ENCODE measurements at places on chromosomes 1 and 21.

DNA sequence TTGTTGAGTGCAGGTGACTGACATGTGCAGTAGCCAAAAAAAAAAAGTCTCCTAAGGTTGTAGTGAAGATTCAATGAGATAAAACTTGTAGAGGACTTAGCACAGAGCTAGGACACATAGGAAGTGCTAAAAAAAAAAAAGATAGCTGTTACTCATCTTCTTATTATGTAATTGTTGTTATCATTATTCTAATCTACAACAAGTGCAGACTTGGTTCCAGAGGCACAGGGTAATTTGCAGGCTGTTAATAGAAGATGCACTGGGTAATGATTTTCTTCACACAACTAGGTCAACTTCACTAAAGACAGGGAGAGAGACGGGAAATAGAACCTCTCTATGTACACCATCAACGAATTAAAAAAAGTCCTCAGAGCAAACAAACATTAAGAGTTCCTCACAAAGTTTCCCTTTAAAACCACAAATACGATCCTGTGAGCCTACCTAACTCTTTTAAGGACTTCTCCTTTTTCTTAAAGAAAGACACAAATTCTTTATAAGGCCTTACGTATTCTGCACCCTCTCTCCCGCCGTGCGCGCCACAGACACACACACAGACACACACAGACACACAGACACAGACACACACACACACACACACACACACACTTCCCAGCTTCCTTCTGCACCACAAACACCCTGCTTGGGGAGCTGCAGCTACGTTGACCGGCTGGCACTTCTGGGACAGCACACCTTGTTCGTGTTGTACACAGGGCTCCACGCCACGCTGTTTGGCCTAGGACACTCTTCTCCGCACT lies 49.8 kb upstream of the GADD45A start:
- DNase-seq: no peak

- peak; percentile 80 for DNase-seq
Observed at GRCh38 chr1:114108751-114109255, 44.9 kb downstream of the SYT6 start.

DNA sequence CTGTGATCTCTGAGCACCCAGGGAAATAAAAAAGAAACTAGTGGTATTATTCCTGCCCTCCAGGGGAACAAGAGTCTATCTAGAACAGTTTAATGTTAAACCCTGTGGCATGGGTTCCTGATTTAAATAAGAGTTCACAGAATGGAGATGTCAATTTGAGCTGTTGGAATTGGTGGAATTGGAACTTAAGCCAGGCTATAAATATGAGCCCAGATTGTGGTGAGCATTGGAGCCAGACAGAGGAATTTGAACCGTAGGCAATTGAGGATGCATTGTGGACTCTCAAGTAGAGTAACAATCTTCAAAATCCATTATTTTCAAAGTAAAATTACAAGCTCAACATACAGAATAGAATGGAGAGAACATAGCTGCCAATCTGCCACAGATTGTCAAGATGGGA lies 98.2 kb downstream of the NEK7 start:
- no peak for DNase-seq

DNA sequence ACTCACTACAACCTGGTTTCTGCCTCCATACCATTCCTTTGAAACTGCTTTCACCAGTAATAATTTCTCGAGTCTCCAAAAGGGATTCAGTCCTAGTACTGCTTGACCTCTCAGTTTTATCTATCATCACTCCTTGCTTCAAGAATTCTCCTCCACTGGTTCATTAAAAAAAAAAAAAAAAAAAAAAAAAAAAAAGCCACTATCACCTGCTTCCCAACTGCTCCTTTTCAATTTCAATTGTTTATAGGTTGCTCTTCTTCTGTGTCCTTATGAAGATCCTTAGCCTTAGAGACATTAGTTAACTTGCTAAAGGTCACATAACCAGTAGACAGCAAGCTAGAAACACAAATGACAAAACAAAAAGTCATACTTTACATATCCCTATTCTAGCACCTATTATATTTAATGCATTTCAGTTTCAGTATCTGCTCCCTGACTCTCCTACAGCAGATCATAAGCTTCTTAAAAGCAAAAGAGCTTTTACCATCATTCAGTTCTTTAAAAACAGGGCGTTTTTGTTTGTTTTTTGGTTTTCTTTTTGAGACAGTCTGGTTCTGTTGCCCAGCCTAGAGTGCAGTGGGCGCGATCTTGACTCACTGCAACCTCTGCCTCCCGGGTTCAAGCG lies 7.1 kb downstream of the NRDC start:
- DNase-seq: peak; percentile 22

DNA sequence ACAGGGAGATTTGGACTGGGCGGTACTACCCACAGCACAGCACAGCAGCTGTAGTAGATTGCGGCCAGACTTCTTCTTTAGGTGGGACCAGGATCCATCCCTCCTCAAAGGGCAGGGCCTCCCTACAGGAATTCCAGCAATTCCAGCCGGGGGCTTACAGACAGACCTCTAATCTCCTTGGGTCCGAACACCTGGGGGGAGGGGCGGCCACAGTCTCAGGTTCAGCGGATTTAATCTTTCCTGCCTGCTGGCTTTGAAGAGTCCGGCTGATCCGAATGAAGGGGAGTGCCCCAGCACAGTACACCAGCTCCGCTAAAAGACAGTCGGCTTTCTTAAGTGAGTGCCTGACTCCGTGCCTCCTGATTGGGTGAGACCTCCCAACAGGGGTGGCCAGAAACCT lies 1708.5 kb downstream of the BRINP3 start:
- no peak for DNase-seq

DNA sequence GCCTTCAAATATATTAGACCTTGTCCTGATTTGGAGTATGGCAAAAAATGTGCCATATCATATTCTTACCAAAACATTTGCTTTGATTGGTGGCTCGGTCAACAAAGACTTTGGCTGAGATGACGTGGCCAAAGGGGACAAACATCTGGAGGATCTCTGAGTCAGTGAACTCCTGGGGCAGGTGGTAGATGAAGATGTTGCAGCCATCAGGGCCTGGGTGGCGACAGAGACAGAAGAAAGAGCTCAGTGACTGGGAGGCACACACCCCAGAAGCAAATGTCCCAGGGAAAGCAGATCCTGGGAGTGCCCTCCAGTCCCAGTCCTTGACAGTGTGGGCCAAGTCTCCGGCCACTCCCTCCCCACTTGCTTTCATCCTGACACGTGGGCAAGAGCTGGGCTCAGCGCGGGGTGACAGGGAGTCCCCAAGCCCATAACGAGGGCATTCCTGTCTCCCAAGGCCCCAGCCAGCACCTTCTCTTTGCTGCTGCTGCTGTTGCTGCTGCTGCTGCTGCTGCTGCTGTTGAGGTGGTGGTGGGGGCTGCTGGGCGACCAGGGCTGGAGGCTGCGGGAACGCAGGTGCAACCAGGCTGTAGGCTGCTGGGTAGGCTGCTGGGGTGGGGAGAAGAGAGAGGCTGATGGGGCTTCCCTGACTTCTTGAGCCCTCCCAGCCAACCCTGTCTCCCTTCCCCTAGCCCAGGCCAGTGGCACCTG lies 10.7 kb downstream of the CELF3 start:
- DNase-seq: peak; percentile 38

- DNase-seq: no peak
Observed at GRCh38 chr1:245337829-245338484, 183.2 kb downstream of the KIF26B start.

GRCh38 chr1:36609241-36610027 lies 126.7 kb upstream of the CSF3R start:
- DNase-seq: peak; percentile 62

DNA sequence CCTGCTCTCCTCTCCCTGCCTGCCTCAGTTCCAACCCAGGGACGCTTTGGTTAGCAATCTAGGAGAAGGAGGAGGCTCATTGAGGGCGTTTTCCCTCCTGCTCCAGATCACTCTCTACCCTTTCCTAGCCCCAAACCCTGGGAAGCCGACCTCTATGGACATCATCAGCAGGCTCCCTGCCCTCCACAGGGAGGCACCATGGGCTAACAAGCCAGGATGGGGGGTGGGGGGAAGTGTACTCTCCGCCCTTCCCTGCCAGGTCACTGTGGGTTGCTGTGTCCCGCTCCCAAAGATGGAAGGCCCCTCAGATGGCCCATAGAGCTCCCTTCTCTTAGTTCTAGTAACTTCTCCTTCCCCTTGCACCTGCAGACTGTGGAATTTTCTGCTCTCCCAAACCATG lies 35.7 kb downstream of the KCND3 start:
- DNase-seq: no peak

- no peak for DNase-seq
Observed at GRCh38 chr1:44515416-44515815, 110.4 kb downstream of the RNF220 start.

- DNase-seq: peak; percentile 90
Observed at GRCh38 chr1:15231714-15232201, 15.3 kb upstream of the FHAD1 start.

GRCh38 chr1:226912587-226913176 lies 27.4 kb upstream of the COQ8A start:
- DNase-seq: peak; percentile 75

DNA sequence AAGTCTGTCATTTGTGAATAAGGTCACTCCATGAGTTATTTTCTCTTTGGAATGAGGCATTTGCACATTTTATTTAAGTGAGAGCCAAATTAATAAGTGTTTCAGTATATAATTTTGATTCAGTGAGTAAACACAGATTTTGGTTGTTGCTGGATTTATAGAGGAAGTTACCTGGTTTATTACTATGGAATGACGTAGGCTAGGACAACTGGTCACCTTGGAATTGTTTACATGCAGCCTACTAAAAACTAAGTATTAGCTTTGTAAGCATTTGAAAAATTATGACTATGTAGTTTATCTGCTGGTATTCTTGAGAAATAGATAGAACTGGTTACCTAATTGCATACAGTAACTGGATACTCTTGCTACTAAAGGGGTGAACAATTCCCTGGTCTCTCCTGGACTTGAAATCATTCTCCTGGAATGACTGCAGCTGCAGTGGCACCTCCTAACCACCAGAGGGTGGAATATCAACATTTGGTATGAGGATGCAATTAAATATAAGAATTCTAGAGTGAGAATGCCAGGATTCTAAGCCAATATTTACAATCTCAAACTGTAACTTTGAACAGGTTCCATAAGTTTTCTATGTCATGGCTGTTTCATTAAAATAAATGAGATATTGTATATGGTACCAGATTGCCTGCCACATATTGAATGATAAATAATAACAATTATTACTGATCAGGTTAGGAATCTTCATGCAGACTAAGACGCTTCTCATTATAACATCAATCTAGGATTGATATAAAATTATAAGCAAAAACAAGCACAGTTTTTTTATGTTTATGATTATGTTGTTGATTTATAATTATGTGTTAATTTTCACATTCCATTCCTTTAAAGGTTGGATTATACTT lies 3.5 kb upstream of the KRTAP27-1 start:
- peak; percentile 29 for DNase-seq

- peak; percentile 44 for DNase-seq
Observed at GRCh38 chr1:77948841-77949424, 29.9 kb downstream of the FUBP1 start.

- no peak for DNase-seq
Observed at GRCh38 chr1:88612292-88612691, 71.8 kb upstream of the PKN2 start.

DNA sequence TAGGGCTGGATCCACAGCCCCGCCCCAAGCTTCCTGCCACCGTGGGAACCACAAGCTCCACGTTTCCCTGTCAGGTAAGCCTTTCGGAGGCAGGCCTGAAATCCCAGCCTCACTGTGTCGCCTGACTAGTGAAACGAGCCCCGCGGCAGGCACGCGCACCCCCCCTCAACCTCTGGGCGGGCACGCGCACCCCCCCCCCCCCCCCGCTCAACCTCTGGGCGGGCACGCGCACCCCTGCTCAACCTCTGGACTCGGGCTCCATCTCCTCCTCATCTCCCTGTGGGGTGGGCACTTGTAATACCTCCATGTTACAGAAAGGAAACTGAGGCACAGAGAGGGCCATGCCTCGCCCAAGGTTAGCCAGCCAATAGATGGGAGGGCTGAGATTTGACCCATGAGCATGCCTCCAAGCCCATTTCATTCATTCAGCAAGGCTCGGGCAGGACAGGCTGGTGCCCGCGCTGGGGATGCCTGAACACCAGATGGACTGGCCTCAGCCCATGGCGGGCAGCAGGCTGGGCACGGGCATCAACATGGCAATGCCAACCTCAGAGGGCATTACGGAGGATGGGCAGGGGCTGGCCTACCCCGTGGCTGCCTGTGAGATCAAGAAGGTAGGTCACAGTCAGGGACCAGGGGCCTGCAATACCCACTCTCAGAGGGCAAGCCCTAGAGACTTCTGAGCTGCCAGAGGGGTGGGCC lies 4.7 kb downstream of the CFAP410 start:
- no peak for DNase-seq

DNA sequence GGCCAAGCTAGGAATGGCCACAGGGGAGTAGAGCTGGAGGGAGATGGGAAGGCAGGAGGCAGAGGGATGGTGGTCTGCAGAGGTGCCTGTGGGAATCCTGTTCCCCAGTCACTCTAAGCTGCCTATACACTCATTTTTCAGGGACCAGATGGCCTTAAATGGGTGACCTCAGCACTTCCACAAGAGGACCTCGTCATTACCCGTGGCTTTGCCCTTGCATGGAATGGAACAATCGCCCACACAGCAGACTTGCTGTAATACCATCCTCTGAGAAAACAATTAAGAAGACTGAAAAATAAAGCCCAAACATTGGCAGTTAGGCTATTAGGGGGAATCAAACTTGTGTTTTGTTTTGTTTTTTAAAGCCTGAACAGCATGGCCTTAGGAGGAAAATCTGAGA lies 12.9 kb upstream of the TNN start:
- DNase-seq: no peak

DNA sequence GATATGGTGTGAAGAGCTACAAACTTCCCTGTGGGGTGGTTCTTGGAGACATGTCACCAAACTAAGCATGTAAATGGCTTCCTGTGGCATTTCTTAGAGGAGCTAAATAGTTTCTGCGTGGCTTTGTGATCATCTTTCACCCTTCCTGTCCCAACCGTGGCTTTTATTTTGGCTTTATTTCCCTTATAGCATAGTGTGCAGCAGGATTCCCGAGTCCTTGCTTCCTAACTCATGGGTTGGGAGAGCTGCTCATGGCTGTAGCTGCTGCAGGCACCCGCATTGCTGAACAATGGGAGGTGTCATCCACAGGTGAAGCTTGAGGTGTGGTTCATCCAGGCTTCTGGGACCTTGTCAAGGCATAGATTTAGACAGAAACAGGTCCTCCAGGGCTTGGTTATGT lies 192.0 kb downstream of the SDCCAG8 start:
- DNase-seq: no peak

DNA sequence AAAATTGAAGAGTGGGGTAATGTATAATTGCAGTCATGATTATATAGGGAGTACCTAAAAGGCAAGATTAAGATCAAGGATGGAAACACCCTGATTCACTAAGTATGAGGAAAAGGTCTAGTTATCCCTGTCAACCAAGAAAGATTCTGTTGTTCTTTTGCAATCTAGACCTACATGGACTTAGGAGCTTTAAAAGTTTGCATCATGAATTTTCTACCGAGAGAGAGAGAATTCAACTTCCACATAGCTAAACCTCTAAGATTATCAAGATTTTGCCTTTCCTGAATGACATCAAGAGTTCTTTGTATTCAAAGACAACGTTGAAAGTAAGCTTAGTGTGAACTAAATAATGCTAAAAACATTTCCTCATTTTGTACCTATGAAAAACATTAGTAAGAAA lies 78.8 kb upstream of the RBM34 start:
- no peak for DNase-seq
